Kidney capillary endothelial cell (primary cell): ENCODE measurements at places on chromosomes 6 and 20.
A peak's percentile ranks its signal among the peaks of the same experiment; 100 is the strongest.

DNA sequence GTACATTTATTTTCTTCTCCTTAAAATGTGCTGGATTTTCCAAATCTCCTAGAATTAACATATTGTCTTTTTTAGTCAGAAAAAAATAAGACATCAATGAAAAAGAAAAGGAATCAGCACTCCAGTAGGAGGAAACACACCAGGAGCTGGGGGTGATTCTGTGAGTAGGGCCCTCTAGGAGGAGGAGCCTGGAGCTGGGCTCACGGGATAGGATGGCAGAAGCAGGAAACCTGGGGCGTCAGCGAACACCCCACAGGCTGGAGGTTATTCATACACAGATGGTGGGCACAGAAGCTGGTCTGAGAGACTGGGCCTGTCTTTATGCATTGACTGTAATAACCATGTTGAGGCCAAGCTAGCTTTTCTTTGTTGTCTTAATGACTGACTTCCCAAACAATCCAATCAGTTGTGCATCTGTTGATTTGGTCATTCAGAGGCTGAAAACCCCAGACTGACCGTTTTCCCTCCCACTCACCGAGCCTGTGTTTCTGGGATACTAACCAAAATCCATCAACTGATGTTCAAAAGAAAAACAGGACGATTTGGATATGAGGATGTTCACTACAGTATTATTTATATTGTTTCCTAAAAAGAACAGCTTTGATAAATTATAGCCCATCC, 53.1 kb downstream of the CPNE5 start:
- no peak for DNase-seq

- no peak for DNase-seq
Measured at GRCh38 chr20:36728986-36729385, 16.9 kb downstream of the NDRG3 start.

GRCh38 chr6:54059683-54060082, 51.6 kb upstream of the MLIP start:
- no peak for DNase-seq

- DNase-seq: no peak
Measured at GRCh38 chr20:58406422-58407001, 17.5 kb downstream of the VAPB start.

DNA sequence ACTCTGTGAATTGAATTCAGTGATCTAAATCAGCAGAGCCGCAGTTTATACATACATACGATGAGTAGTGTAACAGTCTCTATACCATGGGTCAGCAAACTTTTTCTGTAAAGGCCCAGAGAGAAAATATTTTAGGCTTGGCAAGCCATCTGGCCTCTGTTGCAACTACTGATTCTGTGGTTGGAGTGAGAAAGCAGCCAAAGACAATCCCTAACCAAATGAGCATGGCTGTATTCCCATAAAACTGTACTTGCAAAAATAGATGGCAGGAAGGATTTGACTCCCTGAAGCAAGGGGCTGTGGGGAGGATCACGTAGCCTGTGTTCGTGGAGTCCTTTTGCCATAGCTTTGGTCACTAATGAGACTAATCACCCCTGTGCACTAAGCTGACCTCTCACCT, 17.9 kb upstream of the MOCS1 start:
- DNase-seq: no peak

GRCh38 chr6:150279533-150279932, 89.3 kb upstream of the IYD start:
- DNase-seq: no peak

DNA sequence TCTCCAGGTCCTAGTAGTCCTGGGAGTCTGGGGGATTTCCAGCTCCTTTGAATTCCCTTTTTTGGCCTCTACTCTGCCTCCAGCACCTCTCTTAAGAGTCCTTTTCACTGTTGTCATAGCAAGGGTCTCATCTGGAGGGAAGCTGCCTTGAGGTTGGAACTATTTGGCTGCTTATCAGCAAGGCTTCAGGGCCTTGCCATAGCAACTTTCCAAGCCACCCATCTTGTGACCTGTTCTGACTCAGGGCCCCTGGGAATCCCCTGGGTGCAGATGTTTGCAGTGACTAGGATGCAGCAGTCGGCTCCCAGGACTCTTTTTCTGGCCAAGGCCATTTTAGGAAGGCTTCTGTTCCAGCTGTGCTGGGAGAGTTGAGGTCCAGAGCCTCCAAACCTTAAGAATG, 12.4 kb downstream of the PKIG start:
- DNase-seq: no peak

GRCh38 chr6:126027601-126028000, 41.3 kb downstream of the TRMT11 start:
- DNase-seq: no peak

DNA sequence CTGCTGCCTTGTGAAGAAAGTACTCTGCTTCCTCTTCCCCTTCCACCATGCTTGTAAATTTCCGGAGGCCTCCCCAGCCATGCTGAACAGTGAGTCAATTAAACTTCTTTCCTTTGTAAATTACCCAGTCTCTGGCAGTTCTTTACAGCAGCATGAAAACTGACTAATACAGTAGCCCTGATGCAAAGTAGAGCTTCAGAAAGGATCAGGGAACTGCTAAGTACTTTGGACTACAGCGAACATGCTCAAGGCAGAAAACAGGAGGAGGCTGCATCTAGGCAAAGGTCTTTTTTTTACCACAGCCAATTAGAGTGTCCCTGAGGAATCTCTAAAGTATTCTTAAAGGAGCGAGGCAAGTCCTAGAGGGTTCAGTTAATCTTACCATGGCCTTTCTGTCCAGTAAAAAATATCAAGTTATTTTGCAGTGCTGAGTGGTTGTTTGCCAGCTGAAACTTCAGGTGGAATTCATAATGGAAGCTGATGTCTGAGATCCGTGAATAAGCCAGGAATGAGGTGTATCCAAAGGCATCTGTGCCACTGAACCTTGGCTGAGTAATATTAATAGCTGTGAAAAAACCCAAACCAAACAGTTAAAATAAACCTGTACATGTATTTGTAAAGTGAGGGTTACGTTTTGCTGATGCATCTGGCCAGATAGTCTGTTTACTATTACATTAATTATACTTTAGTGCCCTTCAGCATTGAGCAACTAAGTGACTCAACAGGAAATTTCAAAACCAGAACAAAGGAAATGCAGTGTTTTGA, 170.4 kb downstream of the PHF3 start:
- peak; percentile 67 for DNase-seq

GRCh38 chr6:155517294-155517693, 61.7 kb upstream of the NOX3 start:
- no peak for DNase-seq

GRCh38 chr6:119076173-119076572, 2.3 kb downstream of the FAM184A start:
- DNase-seq: no peak

DNA sequence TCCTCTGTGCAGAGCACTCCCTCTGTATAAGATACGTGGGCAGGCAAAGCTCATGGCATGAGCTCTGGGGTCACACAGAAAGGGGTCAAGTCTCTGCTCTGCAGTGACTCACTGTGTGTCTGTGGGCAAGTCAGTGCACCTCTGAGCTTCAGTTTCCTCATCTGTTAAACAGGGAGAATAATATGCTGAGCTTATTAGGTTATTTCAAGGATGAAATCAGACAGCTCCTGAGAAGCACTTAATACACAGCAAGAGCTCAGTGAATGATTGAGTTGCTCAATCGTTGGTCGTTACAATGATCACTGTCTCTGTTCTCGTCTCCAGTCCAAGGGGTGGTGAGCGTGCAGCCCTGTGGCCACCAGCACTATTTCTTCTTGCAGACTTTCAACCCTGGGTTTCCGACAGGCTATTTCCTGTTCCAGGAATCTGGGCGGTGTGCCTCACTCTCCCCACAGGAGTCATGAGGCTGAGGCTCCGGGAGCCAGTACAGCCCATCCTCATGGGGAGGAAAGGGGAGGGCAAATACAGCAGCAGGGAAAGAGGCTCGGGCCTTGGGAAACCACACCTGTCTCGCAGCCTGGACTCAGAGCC, 28.9 kb downstream of the KIAA1755 start:
- peak; percentile 37 for DNase-seq

- DNase-seq: no peak
Measured at GRCh38 chr6:97732045-97732444, 449.0 kb upstream of the MMS22L start.

- no peak for DNase-seq
Measured at GRCh38 chr20:61692479-61692878, 373.2 kb downstream of the TAF4 start.

DNA sequence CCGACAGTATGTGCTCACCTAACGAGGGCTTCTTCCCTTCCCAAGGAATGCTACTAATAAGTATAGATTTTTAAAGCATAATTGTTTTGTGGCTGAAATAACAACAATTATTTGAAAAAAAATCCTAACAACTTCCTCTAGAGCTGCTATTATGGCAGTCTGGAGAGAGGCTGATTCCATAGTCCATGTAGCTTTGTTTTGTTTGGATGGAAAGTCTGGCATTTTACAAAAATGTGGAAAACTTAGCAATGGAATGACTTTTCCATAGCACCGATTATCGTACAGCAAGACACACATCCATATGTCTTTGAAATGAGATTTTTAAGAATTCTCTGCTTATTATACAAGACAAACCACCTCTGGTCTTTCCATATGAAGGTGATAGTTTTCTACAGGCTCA, 252.4 kb upstream of the TAB2 start:
- DNase-seq: no peak

DNA sequence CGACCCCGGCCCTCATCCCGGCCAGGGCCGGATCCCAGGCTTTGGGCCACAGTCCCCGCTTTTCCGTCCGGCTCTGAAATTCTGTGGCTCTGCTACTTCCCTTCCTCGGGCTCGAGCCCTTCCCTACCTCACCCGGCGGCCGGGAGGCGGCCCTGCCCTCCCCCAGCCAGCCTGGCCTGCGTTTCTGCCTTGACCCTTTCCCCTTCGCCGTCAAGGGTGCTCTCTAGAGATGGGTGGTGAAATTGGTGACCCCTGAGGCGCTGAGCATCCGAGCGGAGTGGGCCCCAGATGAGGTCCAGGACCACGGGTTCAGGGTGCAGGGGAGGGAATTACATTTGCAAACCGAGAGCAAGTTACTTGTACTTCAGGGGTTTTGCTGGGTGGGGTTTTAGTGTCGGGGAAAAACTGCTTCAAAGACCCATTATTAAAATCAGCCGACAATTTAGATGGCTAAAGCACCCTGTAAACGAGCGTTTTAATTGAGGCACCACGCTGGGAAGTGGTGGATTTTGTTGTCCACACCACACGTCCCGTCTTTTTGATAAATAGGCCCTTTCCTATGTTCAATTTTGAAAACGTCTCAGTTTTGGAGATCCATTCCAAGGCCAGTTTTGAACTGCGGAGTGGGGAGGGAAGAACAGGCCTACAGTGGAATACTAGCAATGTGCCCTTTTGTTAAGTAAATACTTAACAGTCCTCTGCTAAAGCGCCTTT, 9.9 kb downstream of the TFAP2A start:
- no peak for DNase-seq

DNA sequence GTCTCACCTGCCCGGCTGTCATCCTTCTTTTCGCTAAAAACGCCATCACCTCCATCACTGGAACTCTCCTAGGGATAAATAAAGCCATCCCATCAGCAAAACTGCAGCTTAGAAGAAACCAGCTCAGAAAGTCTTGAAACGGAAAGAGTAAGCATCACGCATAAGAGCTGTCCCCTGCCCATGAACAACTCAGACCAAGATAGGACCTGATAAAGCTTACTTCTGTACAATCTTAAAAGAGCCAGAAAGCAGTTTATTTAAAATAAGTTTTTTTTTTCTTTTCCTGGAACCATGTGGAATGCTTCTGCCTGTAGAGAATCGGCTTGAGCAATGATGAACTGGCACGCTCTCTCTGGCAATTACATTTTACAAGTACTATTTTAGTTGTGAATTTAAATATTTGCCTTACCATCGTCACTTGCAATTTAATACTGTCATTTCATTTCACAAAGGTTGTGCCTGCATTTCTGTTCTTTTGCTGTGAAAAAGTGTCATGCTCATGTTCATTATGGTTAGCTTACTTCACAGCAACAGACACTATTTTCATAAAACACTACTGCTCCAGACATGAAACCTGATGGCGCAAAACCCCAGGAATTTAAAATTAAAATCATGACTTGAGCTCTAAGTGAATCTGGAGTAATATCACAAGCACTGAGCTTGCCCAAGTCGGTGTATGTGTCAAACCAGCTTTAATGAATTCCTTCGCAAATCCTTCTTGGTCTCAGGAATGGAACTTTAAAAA, 59.6 kb upstream of the EMILIN3 start:
- DNase-seq: no peak

DNA sequence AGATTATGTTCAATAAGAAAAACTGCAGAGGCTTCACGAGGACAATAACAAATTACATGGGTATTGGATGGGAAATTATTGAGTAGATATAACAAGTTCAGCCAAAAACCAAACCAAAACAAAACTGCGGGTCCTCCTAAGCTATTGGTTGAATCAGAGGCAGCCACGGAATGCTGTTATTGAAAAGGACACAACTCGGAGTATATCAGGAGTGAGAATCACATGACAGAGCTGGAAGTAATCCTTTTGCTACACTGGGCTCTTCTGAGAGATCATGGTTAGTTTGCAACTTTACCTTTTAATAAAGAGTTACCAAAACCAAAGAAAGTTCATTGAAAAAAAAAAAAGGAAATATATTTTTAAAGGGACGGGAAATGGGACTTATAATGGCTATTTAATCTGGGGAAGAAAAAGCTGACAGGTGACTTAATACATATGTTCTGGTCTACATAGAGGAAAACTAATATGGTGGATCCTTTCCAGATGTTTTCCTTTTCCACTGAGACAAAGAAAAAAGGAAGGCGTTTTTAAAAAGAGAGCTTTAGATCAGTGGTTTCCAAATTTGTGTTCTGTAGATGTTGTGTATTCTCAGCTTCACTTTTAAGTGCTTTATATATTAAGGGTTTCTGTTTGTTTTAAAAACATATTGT, 6.9 kb upstream of the CITED2 start:
- no peak for DNase-seq

DNA sequence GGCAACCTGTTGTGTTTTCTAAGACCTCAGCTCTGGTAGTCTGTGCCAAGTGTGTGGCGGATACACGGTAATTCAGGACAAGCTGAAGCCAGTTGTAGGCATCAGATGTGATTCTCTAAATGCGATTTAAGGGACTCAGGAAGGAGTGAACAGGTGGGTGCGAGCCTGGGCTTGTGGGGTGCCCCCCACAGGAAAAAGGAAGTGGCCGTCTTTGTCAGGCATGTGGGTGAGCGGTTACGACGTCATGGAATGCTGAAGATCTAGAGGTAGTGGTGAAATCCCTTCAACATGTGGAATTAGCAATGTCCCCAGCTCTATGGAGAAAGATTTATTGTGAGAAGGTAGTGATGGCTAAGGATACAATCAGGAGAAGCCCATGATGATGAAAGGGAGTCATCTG, 95.1 kb upstream of the EXOC2 start:
- no peak for DNase-seq
